ENCODE measurements at places on chromosomes 13 and 19.

DNA sequence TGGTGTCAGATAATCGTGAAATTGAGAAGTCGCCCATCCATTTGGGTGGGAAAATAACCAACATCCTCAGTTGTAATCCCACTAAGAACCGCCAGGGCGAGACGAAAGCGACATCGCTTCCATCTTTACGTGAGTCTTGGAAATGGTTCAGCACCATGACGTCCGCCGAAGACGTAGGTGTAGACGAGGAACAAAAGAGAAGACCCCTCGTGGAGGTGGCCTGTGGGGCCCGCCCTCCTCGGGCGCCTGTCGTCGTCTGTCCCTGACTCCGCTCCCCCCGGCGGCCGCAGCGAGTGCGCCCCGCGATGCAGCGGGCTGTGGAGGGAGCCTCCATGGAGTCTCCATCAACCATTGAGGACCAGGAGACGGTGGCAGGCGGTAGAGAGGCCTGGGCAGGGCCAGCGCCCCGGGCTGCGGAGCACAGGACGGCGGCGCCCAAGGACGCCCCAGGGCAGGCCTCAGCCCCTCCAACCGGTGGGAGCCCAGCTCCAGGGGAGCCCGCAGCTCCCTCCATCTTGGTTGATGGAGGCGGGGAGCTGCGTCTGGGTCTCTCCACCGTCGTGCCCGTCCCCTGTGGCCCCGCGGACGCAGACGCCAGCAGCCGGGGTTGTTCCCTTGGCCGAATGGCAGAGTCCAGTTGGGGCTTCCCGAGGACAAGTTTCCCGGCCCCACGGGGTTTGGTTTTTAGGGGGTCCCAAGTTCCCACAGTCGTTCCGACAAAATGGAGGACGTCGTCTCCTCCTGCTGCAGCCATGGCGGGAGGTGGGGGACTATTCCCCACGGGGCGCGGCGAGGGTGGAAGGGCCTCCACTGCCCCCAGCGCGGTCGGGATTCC, 990 bp upstream of the ZMYM2 start:
- peak; percentile 14 for DNase-seq

DNA sequence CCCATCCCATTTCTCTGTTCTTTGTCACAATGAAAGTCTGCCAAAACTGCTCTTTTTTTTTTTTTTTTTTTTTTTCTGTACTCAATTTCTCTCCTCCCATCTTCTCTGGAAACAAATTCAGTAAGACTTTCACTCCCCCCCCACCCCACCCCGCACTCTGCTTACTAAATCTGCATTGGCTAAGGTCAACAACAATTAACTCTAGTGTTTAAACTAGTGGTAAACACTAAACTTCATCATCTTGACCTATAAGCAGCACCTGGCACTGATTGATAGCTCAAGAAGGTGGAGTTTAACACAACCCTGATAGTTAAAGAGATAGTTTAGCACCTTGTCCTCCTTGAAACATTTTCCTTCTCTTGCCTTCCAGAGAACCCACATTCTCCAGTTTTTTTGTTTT, 14.1 kb upstream of the KLF12 start:
- no peak for DNase-seq

GRCh38 chr13:67713571-67713970, 483.4 kb upstream of the PCDH9 start:
- DNase-seq: no peak

DNA sequence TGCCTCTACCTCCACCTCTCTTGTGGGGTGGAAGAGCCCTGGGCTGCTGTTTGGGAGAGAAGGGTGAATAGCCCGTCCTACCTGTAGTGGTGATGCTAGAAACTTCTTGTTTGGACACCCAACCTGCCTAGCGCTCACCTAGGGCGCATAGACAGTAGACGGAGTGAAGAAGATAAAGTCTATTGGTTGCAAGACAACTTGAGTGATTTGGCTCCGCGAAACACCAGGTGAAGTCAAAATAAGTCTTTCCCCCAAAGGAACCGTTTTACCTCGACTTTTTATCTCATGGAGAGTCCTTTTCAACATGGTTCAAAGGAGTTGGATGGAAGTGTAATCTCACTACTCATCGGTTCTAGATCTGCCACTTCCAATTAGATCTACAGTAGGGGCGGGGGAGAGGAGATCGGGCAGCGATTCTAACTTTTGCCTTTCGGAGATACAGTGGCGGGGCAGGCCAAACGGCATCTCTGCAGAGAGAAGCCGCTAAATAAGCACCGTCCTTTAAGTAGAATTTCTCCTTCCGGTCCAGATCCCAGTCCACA, 694 bp upstream of the ZIC5 start:
- no peak for DNase-seq

GRCh38 chr19:12913011-12913561, 6.0 kb downstream of the SYCE2 start:
- peak; percentile 45 for DNase-seq

- DNase-seq: no peak
These were observed 1.5 kb downstream of the GIPC3 start for GRCh38 chr19:3586707-3587346.

DNA sequence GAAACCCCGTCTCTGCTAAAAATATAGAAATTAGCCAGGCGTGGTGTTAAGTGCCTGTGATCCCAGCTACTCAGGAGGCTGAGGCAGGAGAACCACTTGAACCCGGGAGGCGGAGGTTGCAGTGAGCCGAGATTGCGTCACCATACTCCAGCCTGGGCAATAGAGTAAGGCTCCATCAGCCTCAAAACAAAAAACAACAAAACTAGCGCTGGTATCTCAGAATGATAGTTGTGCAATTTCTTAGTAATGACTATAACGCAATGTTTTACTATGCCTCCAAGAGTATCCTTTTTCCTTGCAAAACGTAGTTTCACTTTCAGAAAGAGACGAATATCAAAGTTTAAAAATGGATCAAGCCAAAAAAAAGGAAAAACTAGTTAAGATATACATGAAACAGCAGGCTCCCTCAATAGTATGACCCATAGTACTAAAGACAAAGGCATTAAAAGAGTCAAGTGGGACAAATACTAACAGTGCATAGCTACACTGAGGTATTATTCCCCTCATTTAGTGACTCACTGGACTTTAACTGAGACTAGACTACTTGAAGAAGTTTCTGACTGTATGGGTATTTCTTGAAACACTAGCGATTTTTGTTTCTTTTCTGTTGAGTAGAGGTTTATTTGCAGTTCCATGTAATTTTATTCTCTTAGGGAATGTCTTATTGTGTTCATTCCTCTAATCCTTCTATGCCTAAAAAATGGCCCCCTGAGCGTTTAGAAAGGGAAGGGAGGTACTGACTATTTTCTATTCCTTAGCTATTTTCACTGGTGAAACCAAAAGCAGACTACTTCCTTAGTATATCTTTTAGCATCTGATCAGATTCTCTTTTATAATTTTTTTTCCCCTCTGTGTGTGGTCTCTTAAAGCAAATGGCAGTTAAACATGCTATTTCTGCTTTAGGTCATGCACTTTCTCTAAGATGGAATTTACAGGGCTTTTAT, 10.4 kb upstream of the ITM2B start:
- no peak for DNase-seq

DNA sequence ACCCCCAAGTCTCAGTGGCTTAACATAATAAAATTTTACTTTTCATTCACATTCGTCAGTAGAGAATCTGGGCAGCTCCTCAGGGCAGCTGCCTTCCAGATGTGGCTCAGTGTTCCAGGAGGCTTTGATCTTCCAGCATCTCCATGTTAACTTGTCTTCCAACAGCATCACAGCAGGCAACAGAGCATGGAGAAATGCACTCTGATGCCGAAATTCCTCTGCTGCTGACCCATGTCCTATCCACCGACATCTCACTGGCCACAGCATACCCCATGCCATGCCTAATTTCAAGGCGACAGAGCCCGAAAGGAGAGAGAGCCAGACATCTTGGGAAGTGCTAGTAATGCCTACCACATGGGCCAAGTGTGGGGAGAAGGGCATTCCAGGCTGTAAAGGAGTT, 64.9 kb upstream of the MEDAG start:
- DNase-seq: no peak

DNA sequence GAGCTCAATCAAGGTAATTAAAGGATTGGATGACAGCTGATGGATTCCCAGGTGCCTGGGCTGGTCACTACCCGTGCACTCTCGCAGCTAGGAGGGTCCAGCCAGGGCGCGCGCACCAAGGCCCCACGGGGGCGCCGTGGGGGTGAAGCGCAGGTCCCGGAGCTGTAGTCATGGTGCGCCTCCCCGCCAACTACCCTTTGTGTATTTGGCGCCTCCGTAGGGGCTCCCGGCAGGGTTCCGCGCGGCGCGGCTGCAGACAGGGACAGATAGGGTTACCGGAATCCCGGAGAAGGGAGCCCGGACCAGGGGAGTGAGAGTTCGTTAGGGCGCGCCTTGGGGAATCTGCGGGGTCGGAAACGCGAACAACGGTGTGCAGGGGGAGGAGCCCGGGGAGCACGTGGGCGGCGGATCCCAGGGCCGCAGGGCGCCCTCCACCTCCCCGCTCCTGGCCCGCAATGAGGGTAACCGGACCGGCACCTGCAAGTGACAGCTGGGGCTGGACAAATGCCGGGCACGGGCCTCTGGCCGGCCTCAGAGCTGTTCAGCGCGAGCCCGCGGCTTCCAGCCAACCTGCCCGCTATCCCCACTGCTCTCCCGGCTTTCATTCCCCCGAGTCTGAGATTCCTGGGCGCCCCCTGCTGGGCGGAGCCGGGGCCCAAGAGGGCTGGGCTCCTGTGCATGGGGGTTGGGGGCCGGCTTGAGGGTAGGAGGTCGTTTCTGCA, 3.4 kb upstream of the PRAM1 start:
- DNase-seq: peak; percentile 80

- peak; percentile 67 for DNase-seq
These were observed 5.1 kb downstream of the NOTCH3 start for GRCh38 chr19:15195371-15196334.

DNA sequence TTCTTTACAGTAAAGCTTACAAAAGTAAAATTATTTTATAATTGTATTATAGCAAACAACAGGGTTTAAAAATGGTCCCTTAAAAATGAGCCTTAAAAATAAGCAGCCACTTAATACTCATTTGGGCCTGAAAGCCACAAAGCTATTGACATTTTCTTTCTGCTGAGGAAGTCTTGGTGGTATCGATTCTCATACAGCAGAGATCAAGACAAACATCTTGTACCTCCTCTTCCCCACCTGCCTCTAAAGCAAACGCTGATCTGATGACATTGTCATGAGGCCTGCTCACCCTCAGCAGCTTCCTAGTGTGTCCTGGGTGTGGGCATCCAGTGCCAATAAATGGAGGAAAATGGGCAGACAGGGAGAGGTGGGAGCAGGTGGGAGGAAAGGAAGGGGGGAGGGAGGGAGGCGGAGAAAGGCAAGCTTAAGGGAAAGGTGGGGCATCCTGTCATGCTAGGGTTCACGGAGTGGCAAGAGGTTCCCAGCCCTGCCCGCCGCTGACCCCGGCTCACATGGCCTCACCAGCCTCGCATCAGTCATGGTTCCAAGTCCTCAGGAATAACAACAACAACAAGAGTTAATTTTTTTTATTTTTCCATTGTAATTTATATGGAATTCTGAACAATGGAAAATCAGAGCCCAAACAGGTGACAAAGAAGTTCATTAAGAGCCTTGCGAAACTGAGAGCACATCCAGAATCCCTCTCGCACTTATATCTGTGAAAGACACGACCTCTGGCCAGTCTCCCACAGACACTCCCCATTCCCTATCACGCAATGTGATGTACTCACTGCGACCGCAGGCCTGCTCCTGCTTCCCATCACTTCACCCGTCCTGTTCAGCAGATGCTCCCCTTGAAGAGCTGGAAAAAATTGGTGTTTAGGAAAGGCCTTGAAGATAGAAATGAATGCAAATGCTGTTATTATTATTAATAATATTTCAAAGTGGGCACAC, 15.1 kb upstream of the ATP11A start:
- no peak for DNase-seq

DNA sequence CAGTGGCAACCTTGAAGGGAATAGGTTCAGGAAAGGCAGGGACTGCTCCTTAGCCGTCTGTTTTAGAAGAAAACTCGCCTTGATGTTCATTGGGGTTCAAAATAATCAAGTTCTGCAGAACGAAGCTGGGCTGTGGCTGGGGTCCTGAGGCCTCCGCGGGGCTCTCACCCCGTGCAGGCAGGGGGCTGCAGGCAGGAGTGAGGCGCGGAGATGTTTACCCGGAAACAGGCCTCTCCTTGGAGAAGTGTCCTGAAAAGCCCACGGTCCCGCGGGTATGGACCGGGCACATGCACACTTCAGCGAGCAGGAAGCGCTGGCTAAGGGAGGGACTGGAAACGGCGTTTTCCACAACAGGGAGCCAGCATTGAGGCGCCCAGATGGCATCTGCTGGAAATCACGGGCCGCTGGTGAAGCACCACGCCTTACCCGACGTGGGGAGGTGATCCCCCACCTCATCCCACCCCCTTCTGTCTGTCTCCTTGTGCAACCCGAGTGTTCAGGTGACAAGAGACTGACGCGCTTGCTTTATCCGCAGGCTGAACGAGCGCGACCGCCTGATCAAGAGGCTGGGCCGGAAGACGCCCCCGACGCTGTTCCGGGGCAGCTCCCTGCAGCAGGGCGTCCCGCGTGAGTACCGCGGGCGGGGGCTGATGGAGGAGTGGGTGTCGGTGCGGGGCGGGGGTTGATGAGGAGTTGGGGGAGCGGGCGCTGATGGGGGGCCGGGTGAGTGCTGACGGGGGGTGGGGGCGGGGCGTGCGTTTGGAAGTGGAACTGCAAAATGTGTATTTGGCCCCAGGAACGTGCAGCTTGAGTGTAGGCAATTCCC, 39.6 kb downstream of the SHISA2 start:
- DNase-seq: no peak

- no peak for DNase-seq
These were observed 6.0 kb downstream of the PROZ start for GRCh38 chr13:113164492-113164891.

DNA sequence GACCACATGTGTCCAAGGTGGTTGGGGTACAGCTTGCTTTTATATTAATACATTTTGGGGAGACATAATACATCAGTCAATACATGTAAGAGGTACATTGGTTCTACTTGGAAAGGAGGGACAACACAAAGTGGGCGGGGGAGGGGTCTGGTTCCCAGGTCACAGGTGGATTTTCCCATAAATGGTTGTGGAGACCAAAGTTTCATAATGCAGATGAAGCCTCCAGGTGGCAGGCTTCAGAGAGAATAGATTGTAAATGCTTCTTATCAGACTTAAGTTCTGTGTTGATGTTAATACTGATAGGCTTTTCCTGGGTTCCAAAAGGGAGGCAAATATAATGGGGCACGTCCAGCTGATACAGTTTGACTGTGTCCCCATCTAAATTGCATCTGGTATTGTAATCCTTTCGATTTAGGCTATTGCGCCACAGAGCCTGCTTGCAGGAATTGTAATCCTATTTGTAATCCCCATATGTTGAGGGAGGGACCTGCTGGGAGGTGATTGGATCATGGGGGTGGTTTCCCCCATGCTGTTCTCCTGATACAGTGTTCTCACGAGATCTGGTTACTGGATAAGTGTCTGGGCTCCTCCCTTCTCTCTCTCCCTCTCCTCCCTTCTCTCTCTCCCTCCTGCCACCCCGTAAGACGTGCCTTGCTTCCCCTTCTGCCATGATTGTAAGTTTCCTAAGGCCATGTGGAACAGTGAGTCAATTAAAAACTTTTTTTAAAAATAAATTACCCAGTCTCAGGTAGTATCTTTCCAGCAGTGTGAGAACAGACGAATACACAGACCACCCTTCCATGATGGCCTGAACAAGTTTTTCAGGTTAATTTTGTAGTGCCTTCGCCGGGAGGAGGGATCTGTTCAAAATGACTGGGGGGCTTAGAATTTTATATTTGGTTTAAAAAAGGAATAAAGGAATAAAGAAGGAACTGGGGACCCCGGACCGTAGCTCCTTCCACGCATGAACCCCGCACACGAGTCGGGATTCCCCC, 44.9 kb downstream of the ZNF823 start:
- peak; percentile 19 for DNase-seq

All from HEK293T (cell line).